ENCODE measurements at places on chromosomes 1 and 21.

GRCh38 chr1:90318431-90318830 is 323.5 kb downstream of the ZNF326 start:
- no peak for DNase-seq

GRCh38 chr1:43944860-43945259 is 1.9 kb upstream of the IPO13 start:
- no peak for DNase-seq

- DNase-seq = no peak
Observed at GRCh38 chr1:115402753-115403184, 64.7 kb upstream of the NGF start.

DNA sequence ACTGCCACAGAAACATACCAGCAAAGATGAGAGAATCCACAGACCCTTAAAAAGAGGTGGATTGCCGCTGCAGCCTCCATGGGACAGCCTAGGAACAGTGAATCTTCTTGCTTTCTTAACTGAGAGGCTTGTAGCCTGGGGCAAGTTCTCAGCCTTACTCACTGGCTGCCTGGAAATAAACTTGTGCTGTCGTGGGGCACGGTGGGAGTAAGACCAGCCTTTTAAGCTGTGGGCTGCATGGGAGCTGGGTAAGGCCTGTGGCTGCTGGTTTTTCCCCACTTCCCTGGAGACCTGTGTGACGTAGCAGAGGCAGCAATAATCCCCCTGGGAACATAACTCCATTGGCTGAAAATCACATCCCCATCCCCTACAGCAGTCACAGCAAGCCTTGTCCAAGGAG is 30.8 kb downstream of the CD2 start:
- DNase-seq = no peak

DNA sequence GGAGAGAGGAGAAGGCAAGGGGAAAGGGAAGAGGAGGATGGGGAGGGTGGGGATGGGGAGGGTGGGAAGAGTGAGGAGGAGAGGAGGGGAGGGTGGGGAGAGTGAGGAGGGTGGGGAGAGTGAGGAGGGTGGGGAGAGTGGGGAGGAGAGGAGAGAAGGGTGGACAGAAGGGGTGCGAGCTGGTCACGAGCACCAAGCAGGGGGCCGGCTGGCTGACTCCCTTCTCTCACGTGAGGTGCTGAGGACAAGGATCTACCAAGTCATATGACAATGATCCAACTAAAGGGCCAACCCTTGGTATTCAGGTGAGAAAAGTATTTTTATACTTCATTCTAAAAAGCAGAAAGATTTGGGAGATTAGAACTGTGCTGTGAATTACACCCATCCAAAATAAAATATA is 51.8 kb downstream of the COQ8A start:
- DNase-seq = no peak

DNA sequence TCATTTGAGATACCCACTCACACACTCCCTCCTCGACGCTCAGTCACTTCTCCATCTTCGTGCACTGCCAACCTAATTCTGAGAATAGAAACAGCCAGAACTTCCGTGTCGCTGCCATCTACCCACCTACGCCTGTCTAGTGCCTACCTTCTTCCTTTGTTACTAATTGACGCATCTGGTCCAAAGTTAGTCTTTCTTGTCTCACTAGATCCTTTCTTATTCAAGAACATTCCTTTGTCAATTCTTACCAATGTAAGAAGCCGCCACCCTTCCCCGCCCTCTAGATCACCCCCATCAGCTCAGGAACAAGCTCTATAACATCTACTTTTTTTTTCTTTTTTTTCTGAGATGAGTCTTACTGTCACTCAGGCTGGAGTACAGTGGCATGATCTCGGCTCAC is 3.7 kb downstream of the PADI6 start:
- DNase-seq = no peak

DNA sequence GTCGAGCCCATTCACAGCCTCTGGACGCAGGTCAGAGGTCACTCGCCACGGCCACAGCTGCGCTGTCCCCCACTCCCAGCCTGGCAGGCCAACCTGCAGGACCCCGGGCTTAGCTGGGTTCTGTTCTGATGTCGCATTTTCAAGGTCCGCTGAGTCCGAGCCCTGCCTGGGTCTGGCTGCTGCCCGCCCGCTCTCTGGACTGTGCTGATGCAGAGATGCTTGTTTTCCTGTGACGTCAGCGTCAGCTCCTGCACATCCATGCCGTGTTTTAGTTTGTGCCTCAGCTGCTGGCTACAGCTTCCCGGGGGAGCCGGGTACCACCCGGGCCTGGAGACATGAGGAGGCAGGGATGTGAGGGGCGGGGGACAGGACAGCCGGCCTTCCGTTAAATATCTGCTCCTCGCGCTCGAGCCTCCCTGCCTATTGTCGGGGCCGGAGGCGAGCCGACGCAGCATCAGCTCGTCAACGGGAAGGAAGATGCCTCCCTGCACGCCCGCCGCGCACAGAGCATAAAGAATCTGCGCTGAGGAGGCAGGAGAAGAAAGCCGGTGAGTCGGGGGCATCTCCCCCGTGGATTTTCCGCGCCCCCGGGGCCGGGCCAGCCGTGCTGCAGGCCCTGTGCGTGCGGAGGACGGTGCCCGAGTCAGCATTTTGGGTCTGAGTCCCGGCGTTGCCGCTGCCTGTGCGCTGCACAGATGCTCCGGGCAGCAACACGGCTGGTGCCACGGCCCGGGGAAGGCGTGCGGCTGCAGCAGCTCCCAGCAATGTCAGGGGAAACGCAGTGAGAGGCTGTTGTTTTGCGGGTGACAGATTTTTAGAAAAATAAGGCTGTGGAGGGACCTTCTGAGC is 23.4 kb downstream of the PRKCZ start:
- DNase-seq = peak; percentile 8

- DNase-seq = no peak
Observed at GRCh38 chr1:20472860-20473711, 12.9 kb downstream of the CAMK2N1 start.

DNA sequence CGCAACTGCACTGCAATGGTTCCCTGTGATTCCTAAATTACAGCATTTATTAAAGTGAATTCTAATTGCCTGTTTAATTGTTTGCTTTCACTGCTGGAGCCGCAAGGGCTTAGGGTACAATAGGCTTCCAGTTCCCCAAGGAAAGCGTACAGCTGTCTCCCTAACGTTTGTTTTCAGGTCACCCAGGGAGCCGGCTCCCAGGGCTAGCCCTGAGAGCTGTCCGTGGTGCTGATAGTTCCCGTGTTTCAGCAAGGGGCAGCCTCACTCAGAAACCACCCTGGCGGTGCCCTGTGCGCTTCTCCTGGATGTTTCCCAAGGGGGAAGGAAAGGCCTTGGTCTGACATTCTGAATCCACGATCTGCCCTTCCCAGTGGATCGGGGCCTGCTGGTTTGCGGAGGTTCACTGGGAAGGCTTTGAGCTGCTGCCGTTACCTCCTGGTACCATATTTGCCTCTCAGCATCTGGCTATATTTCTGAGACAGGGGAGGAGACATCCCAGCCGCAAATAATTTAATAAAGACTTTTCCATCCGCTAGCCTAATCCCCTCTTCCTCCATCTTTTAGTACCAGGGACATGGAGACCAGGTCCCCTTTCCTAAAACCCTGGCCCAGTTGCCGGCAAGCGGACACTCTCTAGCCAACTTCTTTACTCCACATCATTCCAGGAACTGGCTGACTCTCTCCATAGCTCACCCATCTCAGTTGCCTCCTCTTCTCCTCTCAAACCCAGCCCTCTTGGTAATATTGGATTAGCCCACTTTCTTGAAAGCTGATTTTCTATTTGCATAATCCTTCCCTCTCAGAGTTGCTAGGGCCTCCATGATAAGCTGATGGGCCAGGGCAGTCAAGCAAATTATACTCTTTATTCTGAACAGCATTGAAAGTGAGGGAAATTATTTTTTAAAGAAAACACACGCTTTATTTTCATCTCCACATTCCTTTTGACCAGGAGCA is 149.0 kb downstream of the IGSF21 start:
- DNase-seq = peak; percentile 10

DNA sequence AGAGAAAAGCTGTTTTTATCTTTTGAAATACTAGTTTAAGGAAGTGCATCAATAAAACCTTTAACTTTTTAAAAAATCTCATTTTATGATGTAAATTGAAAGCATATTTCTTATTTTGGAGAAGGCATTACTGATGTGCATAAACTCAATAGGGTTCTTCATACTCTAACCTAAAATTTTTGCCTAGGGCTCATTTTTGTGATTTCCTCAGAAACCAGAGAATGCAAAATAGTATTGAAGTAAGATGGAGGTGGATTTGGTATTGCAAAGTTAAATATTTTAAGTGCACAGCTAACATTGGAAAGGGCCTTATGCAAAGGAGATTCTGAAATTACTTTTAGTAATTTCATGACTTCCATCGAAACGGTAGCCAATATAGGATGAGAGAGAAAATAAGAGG is 101.9 kb downstream of the PTGER3 start:
- no peak for DNase-seq

DNA sequence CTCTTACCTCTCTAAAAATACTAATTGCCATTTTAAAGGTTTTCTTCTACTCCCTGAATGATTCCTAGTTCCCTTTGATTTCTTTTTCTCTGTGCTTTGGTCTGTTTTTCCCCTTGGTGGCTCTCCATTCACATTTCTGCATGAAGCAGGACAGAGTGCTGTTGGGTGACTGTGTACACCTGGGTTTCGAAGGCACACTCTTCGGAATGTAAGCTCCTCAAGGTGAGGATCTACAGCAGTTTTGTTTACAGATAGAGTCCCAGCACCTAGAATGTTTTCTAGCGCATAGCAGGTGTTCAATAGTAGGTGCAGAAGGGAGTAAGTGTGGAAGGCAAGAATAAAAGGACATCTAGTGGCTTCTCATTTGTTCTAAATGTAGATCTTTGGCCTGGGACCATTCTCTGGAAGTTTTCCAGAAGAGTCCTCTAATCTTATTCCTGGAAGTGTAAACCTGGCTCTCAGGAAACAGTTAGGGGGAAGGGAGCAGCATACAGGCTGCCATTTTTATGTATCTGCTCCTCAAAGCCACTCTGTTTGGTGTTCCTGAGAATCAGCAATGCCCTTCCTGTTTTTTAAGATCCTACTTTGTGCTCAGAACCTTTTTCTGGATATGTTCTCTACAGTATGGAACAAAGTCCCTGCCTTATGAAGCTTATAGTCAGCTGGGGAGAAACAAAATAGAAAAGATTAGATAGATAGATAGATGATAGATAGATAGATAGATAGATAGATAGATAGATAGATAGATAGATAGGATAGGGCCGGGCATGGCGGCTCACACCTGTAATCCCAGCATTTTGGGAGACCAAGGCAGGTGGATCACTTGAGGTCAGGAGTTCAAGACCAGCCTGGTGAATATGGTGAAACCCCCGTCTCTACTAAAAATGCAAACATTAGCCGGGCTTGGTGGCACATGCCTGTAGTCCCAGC is 22.8 kb upstream of the EFNA1 start:
- DNase-seq = no peak

- peak; percentile 70 for DNase-seq
Observed at GRCh38 chr21:36141513-36141925, 6.6 kb downstream of the CBR3 start.

DNA sequence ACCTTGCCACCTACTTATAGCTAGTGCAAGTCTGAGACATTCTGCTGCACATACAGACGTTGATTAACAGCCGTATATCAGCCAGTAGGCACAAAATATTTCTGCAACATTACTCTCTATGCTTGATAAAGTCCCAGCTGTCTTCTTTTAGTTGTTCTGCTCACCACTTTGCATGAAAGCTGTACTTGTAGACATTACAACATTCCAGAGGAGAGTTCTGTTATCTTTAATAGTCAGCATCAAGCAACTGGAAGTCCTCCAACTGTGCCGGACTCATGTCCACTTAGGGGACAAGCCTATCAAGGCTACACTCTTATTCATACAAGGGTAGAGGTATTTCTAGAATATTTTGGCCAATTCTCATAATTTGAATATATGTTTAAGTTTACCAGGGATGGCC is 50.0 kb downstream of the CACHD1 start:
- DNase-seq = no peak

GRCh38 chr21:37575580-37575979 is 209.0 kb downstream of the DYRK1A start:
- DNase-seq = no peak

DNA sequence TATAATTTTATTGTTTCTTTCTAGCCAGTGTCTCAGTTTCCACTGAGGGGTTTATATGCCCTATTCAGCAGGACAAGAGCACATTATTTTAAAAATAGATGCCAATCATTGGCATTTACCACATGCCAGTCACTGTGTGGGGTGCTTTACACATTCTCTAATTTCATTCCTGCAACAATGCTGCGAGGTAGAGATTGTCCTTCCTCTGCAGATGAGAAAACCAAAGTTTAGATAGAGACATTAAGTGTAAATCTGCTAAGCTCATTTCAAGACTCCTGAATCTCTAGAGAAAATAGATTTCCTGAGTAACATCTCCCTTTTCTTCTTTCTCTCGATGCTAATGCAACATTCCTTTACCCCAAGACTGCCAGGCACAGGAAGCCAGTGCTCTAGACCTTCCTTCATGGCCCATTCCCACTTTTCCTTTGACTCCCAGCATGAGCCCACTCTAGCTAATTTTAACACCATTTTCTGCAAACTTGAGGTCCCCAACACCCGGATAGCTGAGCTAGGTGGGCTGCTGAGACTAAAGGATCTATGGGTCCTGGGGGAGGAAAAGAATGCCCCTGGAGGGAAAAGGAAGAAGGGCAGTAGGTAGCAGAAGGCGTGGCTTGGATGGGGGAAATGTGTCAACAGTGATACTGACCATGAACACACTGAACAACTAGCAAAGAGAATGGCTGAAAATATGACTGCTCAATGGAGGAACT is 50.0 kb downstream of the SH3GLB1 start:
- DNase-seq = no peak

DNA sequence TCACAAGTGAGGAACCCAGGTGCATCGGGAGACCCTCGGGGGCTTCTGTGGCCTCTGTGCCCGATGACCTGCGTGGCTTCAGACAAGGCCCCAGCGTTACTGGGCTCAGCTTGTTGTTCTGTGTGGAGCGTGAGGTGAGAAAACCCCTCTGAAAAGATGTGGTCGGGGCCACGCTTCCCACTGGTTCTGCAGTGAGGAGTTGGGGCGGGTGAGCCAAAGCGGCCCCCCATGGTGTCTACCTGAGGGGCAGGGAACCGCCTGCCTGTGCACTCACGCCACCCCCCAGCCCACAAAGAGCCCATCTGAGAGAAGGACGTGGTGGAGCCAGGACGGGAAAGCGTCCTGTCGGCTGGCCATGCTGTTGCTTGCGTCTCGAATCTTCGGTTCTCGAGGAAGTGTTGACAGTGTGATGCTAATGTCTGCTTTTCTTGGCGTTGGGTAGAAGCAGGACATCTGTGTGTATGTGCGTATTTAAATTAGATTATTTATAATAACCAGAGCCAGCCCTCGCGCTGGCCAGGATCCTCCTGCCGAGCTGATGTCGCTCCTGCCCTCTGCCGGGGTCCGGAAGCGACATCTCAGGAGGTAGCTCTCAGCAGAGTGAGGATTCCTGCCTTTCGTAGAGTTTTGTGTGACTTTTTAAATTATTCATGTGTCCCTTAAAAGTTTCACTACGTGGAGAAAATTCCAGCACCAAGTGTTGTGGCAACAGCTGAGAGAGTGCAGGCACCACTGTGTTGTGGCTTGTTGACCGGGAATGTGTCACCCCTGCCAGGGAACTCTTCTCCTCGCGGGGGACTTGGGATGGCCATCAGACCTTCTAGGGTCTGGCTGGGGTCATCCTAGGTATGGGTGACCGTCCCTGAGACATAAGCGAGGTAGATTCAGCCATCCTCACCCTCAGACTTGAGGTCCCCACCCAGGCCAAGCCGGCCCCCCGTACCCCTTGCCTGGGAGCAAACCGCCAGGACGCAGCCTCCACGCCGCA is 15.3 kb downstream of the TMEM201 start:
- no peak for DNase-seq

GRCh38 chr1:219381396-219381795 is 207.7 kb downstream of the LYPLAL1 start:
- no peak for DNase-seq

GRCh38 chr1:5424802-5425703 is 567.2 kb downstream of the NPHP4 start:
- DNase-seq = peak; percentile 32

- peak; percentile 94 for DNase-seq
Observed at GRCh38 chr1:107862064-107862463, 102.9 kb downstream of the VAV3 start.

Measured in kidney capillary endothelial cell (primary cell).